WERI-Rb-1 (cell line): ENCODE measurements at places on chromosomes 1 and 21.
A peak's percentile ranks its signal among the peaks of the same experiment; 100 is the strongest.

GRCh38 chr1:63403386-63403785, 36.0 kb downstream of the ALG6 start:
- no peak for DNase-seq

DNA sequence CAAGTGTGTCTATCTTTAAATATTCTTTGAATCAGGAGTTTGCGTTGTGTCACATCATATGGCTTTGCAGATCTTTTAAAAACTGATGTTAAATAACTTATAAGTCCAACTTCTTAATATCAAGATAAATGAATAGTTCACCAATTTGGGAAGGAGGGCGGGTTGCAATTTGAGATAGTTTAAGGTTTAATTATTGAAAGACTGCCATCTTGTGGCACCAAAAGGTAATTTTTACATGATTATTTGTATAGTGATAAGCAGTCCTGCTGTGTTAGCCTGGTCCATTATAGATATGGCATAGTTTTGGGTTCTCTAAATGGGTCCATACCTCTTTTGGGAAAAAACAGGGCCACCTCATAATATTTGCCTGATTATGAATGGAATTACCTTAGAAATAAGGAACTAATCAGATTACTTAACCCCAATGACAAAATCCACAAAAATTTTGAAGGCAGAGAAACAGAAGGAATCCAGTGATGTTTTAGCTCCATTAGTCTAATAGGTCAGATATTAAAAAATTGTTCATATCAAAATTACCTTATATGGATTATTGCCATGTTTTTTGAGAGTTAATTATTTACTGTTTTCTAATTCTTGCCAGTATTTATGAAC, 64.3 kb downstream of the PRKAA2 start:
- no peak for DNase-seq

GRCh38 chr1:162069334-162070093, at the start of gene NOS1AP:
Gene NOS1AP (plus strand): TSS chr1:162069691. CDS start chr1:162070178, 487 bp downstream.
- peak; percentile 93 for DNase-seq

- DNase-seq = no peak
Measured at GRCh38 chr1:190476806-190477205, 858 bp downstream of the BRINP3 start.

- DNase-seq = peak; percentile 23
Measured at GRCh38 chr1:91997607-91998195, 32.1 kb upstream of the EPHX4 start.

DNA sequence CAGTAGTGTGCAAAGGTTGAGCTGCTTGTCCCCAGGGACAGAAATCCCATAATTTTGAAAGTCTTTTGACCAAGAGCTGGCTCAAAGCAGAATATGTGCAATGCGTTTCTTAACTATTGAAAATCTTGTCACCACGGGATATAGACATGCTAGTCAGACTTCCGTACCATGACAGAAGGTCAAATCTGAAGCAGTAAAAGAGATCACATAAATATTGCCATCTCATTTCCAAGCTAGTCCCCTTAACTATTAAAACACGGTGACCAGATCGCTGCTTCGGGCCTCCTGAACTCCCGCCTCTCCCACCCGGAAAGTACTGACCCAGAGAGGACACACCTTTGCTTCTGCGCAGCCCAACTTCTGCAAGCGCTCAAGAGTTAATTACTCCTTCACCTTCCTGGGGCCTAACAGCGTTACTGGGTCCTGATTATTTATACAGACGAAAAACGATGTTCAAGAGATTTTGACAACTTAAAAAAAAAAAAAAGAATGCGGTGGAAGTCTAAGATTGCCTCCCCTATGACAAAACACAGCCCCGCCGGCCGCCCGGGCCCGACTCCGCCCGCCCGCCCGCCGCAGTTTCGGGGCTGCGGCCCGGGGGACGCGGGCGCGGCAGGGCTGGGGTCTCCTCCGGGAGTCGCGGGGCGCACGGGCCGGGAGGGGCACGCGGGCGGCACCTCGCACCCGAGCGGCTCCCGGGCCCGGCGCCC, 692 bp downstream of the SORT1 start:
- DNase-seq = peak; percentile 15

DNA sequence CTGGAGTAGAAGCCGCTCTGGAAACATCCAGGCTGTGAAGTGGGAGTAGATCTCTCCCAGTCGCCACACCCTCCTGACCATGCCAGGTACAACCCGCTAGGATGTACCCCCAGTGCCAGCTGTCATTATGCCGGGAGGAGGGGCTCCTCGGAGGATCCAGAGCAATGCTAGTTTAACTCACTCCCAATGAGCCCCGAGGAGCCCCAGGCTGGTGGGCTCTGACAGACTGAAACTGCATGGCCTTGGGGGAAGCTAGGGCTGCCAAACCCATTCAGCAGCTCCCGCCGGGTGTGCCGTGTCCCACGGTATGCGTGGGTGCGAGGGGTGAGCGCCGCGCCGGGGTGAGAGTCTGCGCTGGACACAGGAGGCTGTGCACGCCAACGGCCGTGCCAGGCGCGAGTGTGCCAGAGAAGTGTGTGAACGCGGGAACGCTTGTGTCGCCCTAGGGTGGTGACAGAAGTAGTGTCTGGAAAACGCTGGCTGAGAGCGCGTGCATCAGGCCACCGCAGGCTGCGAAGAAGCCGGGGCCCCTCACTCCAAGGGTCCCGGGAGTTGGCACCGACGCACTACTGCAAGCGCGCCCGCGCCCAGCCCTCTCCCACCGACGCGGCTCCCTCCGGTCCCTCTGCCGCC, 177.1 kb upstream of the EDN2 start:
- no peak for DNase-seq

GRCh38 chr1:19046972-19047731, 90.7 kb upstream of the IFFO2 start:
- no peak for DNase-seq

GRCh38 chr1:62687421-62687902, 724 bp downstream of the DOCK7 start:
- DNase-seq = peak; percentile 40

- no peak for DNase-seq
Measured at GRCh38 chr1:11960715-11961114, 19.5 kb upstream of the MFN2 start.
